ENCODE measurements at places on chromosomes 7 and 10. TPM values are rescaled to one million over a fixed set of nuclear protein-coding genes. Genes with fewer than 3 reads are reported as not detected.

CPA4 gene
- total RNA-seq: 23.6 TPM

GPR26 gene
- not detected for total RNA-seq

KCNIP2 gene
- 3.5 TPM for total RNA-seq

SLC39A12 gene
- not detected for total RNA-seq

AQP1 gene
- 6.7 TPM for total RNA-seq

VWDE gene
- not detected for total RNA-seq

CAV2 gene
- total RNA-seq: 81.6 TPM

COL17A1 gene
- not detected for total RNA-seq

CUZD1 gene
- 0.30 TPM for total RNA-seq

TM9SF3 gene
- total RNA-seq: 150 TPM
